ENCODE measurements at places on chromosomes 7 and 10. TPM values are rescaled to one million over a fixed set of nuclear protein-coding genes. Genes with fewer than 3 reads are reported as not detected.

GRCh38 chr7:137753948-137754851 lies 92.6 kb downstream of the DGKI start:
- DNase-seq: no peak

GRCh38 chr10:930625-931325 lies 730 bp downstream of the LARP4B start:
- peak; percentile 32 for DNase-seq

Gene RAMP3
- total RNA-seq: 0.65 TPM

GRCh38 chr10:128390596-128390995 lies 264.4 kb upstream of the MKI67 start:
- DNase-seq: no peak

Gene DNAJC30
- total RNA-seq: 11.5 TPM

- no peak for DNase-seq
These were observed 14.1 kb upstream of the GOT1 start for GRCh38 chr10:99444383-99445045.

GRCh38 chr10:55852900-55853299 lies 508.2 kb downstream of the ZWINT start:
- no peak for DNase-seq
